ENCODE measurements at places on chromosomes 16 and 17.

GRCh38 chr17:45222996-45223538 is 1.4 kb downstream of the FMNL1 start:
- DNase-seq = peak; percentile 44

DNA sequence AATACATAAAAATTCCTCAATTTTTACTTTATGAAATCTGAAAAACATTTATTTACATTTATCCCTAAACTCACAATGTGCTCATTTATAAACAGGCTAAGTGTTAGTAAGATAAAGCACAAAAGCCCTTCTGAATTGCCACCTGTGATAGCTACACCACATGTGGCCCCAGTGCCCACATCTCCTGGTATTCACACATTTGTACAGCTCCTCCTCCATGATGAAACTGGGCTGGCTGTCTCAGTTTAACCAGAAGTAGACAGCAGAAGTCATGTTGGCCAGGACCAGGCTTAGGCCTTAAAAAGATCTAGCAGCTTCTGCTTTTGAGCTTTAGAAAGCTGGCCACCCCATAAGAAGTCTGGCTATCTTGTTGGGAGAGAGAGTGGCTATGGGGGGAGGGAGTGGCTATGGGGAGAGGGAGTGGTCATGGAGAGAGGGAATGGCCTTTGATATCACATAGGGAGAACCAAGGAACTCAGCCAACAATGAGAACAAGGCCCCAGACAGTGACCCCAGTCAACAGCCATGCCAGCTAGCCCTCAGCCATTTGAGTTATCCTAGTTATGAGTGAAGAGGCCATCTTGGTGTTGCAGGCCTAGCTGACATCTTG is 47.4 kb downstream of the CEP95 start:
- no peak for DNase-seq

DNA sequence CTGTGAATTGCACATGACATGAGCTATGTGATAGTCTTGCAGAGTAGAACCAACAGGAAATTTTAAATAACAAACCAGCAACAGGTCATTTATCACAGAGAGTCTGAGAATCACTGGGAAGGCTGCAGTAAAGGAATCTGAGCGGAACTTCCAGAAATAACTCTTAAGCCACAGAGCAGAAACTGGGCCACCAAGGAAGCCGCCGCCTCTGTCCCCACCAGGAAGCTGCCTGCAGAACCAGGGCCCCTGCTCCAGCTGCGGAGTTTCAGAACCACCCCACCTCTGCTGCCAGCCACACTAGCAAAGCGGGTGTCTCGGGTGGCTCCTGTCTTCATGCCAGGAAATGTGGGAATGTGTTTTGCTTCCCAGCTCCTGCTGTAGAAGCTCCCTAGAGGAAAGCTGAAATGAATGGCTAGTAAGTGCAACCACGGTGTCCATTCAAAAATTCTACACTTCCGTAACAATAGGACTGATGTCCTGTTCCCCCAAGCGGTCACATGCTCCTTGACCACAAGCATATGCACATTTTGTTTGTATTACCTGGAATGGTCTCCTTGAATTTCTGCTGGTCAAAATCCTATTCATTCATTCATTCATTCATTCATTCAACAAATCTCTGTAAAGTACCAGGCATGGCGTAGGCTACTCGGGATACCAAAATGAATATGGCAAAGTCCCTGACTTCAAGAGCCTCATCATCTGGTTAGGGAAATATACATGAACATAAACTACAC is 7.7 kb upstream of the ITPRIPL2 start:
- DNase-seq = no peak

- DNase-seq = no peak
These were observed 18.7 kb upstream of the ADGRG1 start for GRCh38 chr16:57609541-57610401.

- DNase-seq = no peak
These were observed 100.1 kb upstream of the TOB1 start for GRCh38 chr17:50966163-50966666.

- no peak for DNase-seq
These were observed 11.2 kb upstream of the CEP20 start for GRCh38 chr16:15899538-15900100.

DNA sequence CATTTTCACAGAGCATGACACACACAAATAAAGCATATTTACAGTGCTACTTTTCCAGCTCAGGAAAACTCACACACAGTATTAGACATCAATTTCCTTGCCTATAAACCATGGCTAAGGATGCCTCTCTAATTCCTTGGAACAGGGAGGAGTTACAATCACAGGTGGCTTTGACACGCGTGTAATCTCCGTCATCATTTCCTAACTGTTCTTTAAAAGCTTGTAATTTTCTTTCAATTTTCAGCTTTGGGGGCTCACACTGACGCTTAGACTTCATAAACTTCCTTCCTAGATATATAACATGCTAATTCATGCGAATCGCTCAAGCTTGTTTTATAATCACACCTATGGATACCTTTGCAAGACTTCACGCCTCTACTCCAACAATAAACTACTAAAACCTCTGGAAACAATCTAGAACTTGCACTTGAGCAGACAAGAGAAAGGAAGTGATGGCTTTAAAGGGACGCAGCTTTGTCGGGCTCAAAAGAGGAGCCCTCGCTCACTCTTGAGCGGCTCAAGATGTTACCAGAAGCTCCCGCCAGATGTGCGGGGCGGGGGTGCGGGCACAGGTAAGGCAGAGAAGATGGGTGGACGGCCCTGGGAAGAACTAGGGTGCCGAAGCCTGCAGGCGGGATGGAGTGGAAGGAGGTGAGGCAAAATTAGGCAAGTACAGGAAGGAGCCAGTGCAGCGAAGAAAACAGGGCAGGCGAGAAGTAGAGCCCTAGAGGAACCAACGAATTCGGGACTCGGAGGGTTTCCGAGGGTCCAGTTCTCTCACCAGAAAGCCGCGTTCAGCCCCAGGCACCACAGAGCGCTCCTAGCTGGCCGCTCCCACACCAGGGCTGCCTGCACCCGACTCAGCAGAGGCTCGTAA is 631 bp downstream of the RETREG3 start:
- DNase-seq = peak; percentile 6

DNA sequence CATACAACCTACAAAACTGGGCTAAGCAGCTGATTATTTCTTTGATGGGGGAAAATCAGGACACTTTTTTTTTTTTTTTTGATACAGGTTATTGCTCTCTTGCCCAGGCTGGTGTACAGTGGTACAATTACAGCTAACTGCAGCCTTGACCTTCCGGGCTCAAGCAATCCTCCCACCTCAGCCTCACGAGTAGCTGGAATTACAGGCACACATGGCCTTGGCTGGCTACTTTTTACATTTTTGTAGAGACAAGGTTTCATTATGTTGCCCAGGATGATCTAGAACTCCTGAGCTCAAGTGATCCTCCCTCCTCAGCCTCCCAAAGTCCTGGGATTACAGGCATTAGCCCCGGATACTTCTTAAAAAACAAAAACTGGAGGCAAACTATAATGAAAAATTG is 20.6 kb upstream of the TMEM97 start:
- DNase-seq = no peak

DNA sequence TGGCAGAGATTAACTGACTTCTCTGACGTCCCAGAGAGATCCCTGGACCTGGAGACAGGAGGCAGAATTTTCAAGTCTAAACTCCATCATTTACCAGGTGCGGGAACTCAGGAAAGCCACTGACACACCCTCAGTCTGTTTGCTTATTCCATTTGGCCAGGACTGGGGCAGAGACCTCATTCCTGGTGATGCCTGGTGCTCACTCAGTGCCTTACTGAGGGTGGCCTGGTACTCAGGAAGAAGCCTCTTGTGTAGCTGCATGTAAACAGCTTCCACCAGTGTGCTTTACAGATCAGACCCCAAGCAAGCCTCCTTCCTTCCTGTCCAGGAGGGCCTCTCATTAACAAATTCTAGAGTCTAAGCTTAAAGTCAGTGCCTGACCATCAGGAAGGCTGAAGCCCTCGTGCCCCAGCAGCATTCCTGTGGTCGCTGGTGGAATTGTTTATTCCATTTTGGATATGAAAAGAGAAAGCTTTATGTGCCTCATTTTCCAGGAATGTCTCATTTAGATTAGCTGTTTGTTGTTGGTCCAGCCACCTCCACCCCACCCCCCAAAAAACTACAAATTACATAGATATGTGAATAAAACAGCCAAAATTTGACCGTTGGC is 236.1 kb upstream of the CDH5 start:
- no peak for DNase-seq

DNA sequence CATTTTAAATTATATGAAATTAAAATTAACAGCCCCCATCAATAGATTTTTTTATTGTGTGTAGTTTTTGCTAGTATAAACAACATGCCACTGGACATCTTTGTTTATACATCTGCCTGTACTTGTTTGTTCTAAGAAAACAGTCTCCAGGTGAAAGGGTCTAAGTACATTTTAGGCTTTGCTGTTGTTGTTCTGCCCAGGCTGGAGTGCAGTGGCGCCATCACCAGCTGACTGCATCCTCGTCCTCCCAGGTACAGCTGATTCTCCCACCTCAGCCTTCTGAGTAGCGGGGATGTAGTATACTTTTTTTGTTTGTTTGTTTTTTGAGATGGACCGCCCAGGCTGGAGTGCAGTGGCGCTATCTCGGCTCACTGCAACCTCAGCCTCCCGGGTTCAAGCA is 25.5 kb downstream of the C17orf58 start:
- no peak for DNase-seq

DNA sequence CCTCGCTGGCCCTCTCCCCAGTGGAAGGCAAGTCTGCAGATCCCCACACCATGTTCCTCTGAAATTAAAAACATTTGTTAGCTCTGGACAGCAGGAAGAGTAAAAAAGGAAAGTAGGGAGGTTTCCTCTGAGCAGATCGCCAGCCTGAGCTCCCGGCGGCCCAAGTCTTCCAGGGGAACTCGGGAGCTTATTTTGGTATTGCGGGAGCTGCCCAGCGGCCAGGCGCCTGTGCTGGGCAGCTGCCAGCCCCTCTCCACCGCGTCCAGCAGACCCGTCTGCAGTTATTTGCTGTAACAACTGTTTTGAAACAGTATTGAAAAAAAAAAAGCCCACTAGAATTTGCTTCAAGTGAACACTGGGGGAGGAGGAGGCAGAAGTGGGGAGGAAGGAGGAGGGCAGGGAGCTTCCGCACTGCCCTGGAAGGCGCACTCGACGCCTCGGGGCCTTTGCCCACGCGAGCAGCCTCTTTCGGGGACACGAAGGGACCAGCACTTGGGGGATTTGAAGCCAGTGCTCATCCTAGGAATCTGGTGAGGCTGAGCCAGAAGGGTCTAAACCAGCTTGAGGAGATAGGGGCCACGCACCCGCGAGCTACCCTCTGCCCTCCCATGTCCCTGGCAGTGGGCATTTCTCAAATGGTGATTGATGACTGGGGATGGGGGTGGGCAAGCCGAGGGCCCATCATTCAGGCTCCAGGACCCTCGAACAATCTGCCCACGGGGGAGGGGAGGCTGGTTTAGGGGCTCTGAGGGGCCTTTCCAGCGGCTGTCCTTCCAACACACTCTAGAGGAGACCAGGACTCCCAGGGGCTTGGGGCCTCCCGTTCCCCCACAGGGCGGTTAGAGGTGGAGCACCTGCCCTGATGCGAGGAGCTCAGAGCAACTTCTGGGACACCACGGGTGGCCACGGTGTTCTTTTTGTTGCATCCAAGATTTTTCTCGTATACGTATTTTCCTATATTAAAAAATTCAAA is 3.0 kb upstream of the BAHCC1 start:
- no peak for DNase-seq

GRCh38 chr16:49567950-49568349 is 194.3 kb downstream of the C16orf78 start:
- DNase-seq = no peak

DNA sequence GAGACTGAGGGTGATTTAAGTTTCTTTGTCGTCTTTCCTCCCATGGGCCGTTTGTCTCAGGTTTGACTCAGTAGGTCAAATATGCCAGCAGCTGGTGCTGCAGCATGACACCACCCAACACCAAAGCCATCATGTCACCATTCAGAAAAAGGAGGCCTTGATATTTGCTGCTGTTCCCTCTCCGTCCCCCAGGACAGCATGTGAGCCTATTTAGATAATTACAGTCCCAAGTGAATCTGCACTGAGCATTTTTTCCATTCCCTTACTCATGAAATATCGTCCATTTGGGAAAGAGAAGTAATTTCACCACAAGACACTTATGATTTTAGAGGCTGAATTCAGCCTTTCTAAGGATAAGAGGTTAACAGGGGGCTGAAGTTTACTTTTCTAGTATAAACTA is 62.2 kb upstream of the ADORA2B start:
- DNase-seq = peak; percentile 7

GRCh38 chr17:1124896-1125787 is 54.6 kb downstream of the ABR start:
- no peak for DNase-seq

DNA sequence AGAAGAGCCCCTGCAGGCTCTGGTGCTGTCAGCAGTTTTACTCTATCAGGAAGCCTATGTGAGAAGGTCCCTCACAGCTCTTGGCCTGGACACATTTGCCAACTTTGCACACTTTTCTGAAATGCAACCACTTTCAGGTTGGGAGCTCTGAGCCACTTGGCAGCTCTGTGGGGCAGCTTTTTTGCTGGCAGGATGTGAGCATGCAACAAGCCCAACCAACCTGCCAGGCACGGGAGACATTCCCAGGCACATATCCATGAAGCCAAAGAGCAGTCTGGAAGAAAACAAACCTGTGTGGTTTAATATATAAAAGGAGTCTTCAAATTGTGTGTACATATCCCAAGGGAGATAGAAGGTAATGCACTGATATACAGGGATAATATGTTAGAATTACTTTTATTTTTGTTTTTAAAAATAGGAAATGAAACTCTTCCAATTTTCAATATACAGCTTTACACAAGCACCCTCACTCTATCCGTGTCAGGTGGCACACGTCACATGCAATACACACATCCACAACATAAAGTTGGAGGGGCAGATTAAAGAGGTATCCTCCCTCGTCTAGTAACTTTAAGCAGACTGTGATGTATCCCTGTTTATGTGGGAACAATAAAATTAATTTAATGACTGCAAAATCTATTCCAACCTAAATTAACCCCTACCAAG is 57.4 kb upstream of the COX10 start:
- no peak for DNase-seq

GRCh38 chr17:36547776-36548175 is 3.1 kb downstream of the GGNBP2 start:
- DNase-seq = no peak

GRCh38 chr16:56363181-56363716 is 62.1 kb downstream of the AMFR start:
- DNase-seq = no peak

DNA sequence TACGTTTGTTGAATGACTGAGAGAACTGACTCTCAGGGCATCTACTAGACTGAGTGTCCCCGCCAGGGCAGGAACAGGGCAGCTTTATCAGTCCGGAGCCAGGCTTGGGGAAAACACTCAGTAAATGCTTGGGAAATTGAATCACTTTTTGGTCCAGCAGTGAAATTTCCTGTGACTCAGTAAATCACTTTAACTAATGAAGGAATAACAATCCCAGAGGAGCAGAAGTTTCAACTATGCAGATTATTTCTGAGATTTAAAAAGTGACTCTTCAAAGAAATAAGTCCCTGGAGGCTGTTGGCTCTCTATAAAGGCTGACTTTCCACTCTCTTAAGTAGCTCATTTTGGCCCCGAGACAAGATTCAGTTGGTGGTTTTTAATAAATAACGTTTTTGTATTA is 101.8 kb downstream of the FOXL1 start:
- DNase-seq = no peak

- DNase-seq = no peak
These were observed 11.7 kb upstream of the CACNA1H start for GRCh38 chr16:1141191-1141590.

GRCh38 chr16:13559624-13560023 is 360.3 kb upstream of the ERCC4 start:
- DNase-seq = no peak

- no peak for DNase-seq
These were observed 32.3 kb upstream of the GNG13 start for GRCh38 chr16:832652-833336.

Data from inflammatory macrophage treated with lipopolysaccharide for 1 hour (primary cell).